Epithelial cell of proximal tubule (primary cell): ENCODE measurements at places on chromosomes 5 and 9.

GRCh38 chr5:15521381-15522186 is 21.6 kb downstream of the FBXL7 start:
- DNase-seq: no peak

GRCh38 chr5:53311681-53312080 is 168.7 kb upstream of the FST start:
- no peak for DNase-seq

- DNase-seq: no peak
These were observed 26.6 kb downstream of the DUSP1 start for GRCh38 chr5:172744123-172745104.

DNA sequence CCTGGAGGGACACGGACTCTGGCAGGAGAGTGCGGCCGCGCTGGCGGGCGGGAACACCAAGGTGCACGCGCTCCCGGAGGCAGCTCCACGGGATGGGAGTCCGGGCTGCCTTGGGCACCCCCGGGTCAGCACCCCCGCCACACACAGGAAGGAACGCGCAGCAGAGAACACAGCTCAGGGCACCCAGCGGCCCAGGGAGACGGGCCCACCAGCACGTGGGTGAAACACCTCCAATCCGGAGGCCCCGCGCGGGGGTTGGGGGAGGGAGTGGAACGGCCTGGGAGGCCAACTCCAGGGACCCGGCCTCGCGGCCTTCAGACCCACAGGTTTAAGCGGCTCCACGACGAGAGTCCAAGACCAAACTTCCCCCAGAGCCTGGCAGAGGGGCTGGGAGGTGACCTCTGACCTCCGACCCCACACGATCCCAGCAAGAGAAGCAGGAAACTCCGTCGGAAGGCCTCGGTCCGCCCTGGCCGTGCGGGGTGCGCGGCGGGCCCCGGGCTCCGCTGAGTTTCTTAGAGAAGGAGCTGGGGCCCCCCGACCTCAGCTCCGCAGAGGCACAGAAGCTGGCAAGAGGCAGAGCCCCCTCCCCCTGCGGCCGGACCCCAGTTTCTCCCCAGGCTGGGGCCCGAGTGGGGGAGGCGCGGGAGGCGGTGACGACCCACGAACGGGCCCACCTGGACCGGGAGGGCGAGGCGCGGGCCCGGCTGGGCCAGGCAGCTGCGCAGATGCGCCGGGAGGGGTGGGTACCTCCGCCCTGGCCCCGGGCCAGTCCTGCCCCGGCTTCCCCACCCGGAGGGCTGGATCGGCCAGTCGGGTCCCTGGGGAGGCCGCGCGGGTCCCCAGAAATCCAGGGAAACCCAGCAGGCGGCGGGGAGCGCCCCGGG is 851 bp downstream of the NACC2 start:
- no peak for DNase-seq

GRCh38 chr5:129609710-129610109 is 138.2 kb upstream of the MINAR2 start:
- DNase-seq: no peak

- DNase-seq: no peak
These were observed 125.7 kb downstream of the SEMA6A start for GRCh38 chr5:116448870-116449427.

- DNase-seq: no peak
These were observed 6.7 kb downstream of the TMEM174 start for GRCh38 chr5:73179730-73180129.
